Inflammatory macrophage treated with lipopolysaccharide for 4 hours (primary cell): ENCODE measurements at places on chromosomes 6 and 20.

DNA sequence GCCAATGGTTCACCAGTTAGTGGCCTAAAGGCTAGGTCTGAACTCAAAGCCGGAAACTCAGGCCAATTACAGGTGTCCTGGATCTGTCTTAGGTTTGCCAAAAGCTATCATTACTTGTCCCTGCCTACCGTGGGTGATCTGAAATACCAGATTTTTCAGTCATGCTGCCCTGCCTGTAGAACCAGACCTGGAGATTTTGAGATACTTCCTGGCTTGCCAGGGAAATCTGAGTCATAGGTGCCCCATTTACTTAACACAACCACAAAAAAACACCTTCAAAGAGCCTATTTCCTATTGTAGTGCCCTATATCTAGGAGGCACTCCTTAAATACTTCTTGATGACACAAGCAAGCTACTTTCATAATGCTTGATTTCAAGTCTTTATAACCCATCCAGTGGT, 13.9 kb upstream of the RANBP9 start:
- DNase-seq: no peak

DNA sequence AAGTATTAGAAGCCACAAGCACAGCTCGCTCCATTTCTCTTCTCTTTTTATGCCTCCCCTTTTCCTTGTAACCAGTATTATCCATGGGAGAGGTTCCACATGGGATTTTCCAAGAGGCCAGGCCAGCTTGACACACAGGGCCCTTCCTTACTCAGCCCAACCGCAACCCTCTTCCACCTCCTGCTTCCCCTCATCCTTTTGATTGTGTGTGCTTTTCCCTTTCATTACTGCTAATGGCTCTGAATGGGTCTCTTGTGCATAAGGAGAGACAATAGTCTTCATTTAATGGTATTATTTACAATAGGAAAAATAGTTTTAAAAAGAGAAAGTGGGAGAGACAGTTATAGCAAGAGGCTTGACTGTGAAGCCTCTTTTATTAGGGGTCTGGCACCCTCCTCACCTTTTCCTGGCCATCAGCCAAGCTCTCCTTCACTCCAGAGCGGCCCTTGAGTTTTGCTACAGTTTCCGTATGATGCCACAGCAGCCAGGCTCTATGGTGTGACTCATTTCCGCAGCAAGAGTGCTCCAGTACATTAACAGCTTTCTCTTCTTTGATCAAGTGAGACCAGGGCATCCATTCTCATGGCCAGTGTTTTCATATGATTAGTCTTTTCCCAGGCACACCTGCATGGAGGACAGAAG, 579.5 kb downstream of the TFAP2B start:
- no peak for DNase-seq

DNA sequence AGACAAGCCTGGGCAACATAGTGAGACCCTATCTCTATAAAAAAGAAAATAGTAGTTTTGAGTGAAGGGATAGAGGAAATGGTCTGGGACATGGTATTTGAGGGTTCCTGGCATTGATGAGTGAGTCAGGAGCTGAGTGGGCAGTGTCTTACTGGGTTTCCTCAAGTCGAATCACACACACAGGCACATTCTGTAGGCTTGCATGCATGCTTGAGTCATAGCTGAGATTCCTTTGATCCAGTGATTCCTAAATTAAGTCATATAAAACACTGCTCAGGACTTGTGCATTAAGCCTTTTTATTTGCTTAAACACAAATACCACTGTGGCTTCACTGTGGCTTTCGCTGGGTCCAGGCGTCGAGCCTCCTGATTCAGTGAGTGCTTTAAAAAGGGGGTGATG, 71.8 kb upstream of the TMEM181 start:
- peak; percentile 59 for DNase-seq

DNA sequence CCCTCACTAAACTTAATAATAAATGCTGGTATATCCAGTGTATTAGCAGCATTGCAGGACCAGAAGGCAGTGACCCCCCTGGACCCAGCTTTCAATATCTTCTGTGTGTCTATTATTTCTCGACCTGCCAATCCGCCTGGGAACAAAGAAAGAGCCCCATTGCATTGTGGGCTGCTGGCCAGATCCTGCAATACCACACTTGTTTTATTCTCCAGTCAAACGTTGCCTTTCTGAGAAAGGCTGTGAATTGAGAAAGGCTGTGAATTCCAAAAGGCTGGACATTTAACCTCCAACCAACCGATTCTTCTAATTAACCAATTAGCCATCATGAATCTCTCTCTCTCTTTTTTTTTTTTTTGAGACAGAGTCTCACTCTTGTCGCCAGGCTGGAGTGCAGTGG, 1.5 kb upstream of the MTO1 start:
- peak; percentile 49 for DNase-seq

DNA sequence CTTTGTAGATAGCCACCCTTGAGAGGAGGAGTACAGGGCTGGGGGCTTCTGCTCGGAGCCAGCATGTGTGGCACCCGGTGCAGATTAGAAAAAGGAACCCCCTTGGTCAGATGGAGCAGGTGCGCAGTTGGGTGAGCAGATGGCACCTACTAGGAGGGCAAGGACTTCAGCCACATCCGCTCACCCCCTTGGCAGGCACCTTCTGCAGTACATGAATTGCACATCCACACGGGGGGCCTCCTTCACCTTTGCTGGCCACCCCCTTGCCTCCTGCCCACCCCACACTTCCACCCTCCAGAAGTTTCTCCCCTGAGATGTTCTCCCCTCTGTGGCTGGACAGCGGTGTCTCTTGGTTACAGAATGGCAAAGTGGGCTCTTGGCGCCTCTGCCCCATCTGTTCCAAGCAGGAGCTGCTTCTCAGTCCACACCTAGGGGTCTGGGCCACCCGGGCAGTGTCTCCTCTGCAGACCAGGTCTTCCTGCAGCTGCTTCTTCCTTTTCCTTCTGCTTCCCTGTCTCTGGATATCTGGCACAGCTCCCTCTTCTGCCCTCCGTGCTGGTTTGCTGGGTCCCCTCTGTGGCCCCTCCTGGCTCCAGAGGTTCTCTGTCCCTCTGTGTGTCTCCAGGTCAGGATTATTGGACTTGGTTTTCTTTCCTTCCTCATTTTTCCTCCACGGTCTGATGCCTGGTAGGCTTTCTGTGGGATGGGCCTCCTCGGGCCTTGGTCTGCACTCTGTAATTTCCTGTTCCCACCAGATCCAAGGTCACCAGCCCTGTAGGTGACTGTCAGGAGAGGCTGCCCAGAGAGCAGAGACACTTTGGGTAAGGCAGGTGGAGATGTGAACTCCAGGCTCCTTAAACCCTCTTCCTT, 4.1 kb downstream of the MDFI start:
- DNase-seq: no peak

- no peak for DNase-seq
These were observed 1.4 kb downstream of the FYN start for GRCh38 chr6:111871725-111872400.

DNA sequence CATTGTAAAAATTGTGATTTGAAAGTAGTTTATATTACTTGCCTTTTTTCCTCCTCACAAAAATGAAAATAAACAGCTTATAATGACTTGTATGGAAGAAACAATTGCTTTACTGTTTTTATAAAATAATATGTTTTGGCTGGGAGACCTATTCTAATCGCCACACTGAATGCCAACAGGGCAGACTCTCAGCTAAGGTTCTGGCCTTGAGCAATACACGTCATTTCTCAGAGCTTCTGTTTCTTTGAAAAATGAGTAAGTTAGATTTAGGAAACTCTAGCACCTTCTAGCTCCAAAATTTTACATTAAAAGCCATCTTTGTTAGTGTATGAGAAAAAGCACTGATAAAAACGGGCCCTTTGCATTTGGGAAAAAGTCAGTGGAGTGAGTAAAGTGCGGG, 166.6 kb downstream of the ARID1B start:
- no peak for DNase-seq

GRCh38 chr20:25859649-25860530, 163.2 kb upstream of the ZNF337 start:
- DNase-seq: peak; percentile 69

DNA sequence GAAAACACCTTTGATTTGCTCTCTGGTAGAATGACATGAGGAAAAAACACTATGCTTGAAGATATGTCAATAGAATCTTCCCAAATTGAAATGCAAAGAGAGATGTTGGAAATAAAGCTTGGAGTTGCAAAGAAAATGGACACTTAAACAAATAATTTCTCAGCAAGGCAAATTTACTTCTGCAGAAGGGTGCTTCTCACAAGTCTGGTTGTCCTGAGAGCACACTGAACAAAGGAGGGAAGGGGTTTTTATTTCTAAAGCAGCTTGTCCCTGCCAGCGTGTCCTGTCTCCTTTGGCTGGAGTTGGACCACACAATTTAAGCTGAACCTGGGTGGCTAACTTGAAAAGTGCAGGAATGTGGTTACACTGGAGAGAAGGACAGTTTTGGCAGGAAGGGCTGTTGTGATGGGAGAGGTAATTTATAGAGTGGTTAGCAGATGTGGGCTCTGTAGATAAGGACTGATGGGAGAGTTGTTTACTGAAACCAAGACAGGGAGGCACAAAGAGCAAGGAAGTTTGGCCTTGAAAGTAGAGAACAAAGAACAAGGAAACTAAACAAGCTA, 454.6 kb upstream of the EYS start:
- DNase-seq: no peak

- DNase-seq: peak; percentile 44
These were observed 96.6 kb upstream of the INSM1 start for GRCh38 chr20:20271271-20271670.

GRCh38 chr6:165231177-165231576, 78.2 kb downstream of the C6orf118 start:
- no peak for DNase-seq

- peak; percentile 18 for DNase-seq
These were observed 7.7 kb upstream of the FOXF2 start for GRCh38 chr6:1381481-1382330.

GRCh38 chr6:125732398-125732797, 17.0 kb upstream of the HEY2 start:
- DNase-seq: no peak

DNA sequence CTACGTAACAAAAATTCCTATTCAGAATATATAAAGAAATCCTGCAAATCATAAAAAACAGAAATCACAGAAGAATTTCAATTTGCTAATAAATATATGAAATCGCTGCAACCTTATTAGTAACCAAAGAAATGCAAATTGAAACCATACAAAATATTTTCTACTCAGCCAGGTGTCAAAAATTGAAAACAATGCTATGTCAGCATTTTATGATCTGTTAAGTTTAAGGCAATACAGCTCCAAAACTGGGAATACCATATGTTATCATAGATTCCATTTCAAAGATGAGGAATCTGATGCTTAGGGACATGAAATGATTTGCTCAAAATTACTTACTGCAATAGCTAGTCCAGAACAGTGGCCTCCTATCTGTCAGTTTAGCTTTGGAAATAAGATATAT, 168.9 kb downstream of the ID4 start:
- no peak for DNase-seq

GRCh38 chr6:37535428-37535758, 35.7 kb upstream of the CCDC167 start:
- no peak for DNase-seq

- no peak for DNase-seq
These were observed 412.1 kb downstream of the QKI start for GRCh38 chr6:163826629-163827028.

GRCh38 chr6:9732056-9732455, 682.8 kb downstream of the TFAP2A start:
- no peak for DNase-seq

DNA sequence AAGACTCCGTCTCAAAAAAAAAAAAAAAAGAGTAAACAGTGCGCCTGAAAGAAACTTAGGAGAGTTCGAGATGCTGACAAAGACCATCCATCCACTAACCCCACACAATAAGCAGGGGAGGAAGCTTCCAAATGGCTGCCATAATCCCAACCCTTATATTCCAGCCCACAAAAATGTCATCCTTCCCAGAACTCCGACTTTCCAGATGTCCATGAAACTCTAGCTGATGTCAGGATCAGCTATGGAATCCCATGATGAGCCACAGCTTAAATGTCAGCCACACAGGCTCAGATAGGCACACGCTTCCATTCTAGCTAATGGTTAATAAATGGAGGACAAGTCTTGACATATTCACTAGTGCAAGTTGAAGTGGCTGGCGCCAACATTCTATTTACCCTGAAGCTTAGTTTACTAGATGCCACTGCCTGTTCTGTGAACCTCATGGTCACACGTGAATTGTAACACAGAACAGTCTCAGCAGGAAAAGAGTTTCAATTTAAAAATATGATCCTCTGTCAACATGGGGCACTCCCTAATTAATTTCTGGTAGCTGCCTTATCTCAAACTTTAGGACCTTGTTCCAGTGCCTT, 75.5 kb downstream of the FOXF2 start:
- no peak for DNase-seq

- no peak for DNase-seq
These were observed 76.5 kb downstream of the PTPN1 start for GRCh38 chr20:50586531-50587232.

GRCh38 chr20:59774204-59774641, 159.2 kb downstream of the SYCP2 start:
- no peak for DNase-seq

DNA sequence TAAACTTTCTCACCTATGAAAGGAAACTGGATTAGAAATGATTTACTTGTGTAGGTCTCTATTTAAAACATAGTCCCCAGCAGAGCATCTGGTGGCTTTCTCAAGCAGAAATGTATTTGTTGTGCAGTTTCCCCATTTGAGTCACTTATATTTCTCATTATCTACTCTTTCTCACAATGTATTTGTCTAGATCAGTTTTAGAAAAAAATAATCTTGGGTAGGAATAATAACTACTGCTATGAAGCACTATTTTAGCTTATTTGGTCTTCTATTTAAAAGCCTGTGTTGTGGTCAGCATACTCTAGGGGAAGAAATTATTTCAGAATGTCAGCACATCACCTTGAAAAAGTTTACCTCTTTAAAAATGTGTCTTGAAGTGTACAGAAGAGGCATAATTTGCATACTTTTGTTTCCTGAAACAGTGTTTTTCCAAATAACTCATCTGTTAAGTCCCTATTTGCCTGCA, 60.9 kb upstream of the PRL start:
- no peak for DNase-seq

DNA sequence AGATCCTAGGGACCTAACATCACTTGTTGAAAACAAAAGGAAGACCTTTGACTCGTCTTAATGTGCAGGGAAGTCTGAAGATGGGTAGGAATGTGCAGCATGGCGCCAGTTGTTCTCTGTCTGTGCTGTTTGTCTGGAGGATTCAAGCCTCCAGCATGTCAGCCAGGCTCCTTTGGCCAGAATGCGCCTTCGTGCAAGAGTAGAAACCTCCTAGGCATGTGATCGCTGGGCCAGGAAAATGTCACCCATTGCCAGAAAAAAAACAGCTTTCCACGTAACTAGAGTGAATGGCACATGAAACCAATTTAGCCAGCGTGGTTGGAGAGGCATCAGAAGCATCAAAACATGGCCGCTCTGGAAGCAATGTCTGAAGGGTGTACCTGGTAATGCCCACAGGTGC, 132.7 kb downstream of the EDN1 start:
- DNase-seq: no peak

DNA sequence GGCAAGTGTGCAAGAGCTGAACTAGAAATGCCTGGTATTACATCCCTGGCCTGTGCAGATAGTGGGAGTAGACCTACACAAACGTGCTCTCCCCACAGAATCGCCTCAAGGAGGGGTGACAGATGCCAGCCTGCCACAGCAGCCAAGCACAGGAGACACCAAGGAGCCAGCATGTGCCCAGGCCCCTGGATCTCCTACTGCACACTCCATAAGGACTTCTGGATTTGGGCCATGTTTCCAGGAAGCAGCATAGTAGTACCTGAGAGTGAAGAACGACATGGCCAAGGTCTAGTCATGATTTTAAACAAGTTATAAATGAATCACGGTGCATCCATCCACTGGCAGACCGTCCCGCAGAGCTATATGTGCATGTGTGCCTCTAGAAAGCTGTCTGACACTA, 232.2 kb downstream of the SYNDIG1 start:
- DNase-seq: no peak

- DNase-seq: peak; percentile 10
These were observed 26.7 kb upstream of the TTPAL start for GRCh38 chr20:44448753-44449546.
